Activated CD4-positive, alpha-beta T cell treated with anti-CD3 and anti-CD28 coated beads for 4 hours (primary cell): ENCODE measurements at places on chromosomes 6 and 20.

GRCh38 chr20:50058662-50059402 lies 54.1 kb downstream of the UBE2V1 start:
- no peak for DNase-seq

DNA sequence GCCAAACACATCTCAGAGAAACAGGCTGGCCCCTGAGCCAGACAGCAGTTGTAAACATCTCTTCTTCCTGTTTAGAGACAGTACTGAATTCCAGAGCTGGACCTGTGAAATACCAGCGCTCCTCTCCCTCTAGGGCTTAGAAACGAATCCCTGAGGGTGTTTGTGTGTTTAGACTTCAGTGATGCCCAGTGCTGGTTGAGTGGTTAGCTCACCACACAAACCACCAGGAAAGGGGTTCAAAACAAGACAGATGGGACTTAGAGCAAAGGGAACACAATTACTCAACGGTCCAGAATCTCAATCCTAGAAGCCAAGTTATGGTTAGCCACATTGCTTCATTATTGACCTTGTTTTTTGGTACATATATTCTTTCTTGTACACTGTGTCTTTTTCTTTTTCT lies 108.7 kb upstream of the TMEM170B start:
- DNase-seq = no peak

DNA sequence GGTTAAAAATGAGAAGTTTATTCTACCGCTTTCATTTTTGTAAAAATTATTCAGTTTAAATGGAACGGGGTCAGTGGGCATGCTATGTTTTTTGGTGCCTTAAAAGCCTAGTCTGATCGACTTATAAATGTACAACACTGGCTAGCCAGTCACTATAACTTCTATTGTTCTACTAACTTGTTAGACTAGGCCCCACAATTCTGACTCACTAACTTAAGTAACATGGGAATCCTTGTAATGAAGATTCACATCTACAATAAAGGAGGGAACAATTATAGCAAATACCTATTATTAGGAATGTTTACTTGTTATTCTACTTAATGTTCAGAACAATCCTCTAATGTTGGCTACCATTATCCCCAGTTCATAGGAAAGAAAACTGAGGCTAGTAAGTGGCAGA lies 28.5 kb downstream of the REPS1 start:
- no peak for DNase-seq

GRCh38 chr6:127855542-127856159 lies 45.2 kb downstream of the THEMIS start:
- DNase-seq = peak; percentile 36

- DNase-seq = no peak
Measured at GRCh38 chr20:57205606-57206219, 60.7 kb downstream of the BMP7 start.

GRCh38 chr6:106434530-106434929 lies 74.0 kb downstream of the CRYBG1 start:
- DNase-seq = no peak

GRCh38 chr20:46255440-46256104 lies 52.7 kb downstream of the CDH22 start:
- DNase-seq = no peak

DNA sequence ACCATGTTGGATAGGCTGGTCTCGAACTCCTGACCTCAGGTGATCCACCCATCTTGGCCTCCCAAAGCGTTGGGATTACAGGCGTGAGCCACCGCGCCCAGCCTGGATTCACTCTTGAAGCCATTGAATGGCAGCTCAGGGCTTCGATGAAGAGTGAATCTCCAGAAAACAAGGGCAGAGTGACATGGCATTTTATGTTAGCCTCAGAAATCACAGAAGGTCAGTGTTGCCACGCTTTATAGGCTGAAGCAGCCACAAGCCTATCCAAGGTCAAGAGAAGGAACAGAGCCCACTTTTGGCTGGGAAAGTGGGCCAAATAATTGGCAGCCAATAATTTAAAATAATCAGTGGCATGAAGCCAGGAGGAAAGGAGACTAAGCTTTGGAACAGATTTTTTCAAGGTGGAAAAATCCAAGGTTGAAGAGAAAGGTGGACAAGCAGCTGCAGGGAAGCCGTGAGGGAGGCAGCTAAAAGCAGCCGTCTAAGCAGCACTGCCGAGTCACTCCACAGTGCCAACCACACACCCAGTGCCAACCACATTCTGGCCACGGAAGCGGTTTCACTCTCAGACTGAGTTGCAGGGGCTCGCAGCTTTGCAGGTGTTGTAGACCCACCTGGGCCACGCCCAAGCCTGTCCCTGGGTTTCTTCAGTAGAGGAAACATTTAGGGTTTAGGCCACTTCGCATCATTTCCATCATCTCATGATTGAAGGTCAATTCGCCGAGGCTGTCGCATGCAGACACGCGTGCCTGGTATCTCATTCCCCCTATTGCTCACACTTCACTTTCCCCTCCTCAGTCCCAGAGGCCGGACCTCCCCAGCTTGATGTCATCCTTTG lies 17.4 kb upstream of the AVP start:
- peak; percentile 29 for DNase-seq

- no peak for DNase-seq
Measured at GRCh38 chr6:163923658-163924411, 509.3 kb downstream of the QKI start.

DNA sequence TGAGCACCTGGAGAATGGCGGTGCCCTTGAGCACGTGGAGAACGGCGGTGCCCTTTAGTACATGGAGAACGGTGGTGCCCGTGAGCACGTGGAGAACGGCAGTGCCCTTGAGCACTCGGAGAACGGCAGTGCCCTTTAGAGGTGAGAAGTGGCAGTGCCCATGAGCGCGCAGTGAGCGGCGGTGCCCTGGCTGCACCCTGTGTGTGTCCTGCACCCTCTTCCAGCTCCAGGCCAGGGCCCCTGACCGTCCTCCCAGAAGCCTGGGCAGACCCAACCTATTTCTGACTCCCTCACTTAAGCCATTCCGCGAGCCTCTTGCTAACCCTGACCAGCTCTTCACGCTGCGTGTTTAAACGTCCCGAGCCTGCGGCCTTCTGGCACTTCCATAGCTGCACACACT lies 151.3 kb downstream of the DLL1 start:
- no peak for DNase-seq

DNA sequence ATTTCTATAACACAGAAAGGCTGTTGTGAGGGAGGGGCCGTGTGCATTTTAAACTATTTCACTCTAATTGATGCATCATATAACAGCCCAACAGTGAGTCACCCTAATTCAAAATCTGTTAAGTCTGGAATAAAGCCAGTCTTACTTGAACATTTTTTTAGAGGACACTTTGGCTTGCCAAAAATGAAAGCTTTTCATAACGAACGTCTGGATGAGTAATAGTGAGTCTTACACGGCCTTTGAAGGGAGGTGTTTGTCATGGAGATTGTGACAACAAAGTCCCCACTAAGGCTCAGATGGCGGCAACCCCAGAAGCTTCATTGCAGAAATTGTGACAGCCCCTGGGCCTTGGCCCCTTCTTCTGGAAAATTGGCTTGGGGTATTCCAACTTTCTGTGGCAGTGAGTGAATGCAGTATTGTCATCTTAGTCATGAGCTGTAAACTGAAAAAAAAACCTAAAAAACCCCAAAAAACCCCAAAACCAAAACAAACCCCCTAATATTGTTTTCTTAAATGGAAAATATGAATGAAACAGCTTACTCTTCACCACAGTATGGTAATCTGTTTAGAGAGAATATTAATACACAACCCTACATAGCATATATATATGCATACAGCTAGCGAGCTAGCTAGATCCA lies 92.6 kb upstream of the CLDN20 start:
- peak; percentile 85 for DNase-seq
